RPMI7951 (cell line): ENCODE measurements at places on chromosomes 5 and 9.

- DNase-seq = peak; percentile 65
Measured at GRCh38 chr5:113508756-113509155, 4.7 kb upstream of the YTHDC2 start.

DNA sequence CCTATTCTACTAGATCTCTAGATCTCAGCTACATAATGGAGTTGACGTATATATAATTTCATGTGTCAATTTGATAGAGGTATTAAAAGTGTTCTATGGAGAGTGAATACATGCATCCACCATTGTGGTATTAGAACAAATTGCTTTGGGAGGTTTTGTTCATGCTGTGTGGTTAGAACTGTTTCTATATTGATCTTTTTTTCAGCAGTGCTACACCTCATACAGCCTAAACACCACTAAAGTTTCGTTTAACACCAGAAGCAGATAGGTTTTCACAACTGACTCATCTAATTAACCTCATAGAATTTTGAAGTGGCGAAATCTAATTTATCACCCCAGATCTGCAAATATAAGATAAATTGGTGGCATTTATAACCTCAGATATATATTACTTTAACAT lies 269.4 kb upstream of the SEMA6A start:
- no peak for DNase-seq

DNA sequence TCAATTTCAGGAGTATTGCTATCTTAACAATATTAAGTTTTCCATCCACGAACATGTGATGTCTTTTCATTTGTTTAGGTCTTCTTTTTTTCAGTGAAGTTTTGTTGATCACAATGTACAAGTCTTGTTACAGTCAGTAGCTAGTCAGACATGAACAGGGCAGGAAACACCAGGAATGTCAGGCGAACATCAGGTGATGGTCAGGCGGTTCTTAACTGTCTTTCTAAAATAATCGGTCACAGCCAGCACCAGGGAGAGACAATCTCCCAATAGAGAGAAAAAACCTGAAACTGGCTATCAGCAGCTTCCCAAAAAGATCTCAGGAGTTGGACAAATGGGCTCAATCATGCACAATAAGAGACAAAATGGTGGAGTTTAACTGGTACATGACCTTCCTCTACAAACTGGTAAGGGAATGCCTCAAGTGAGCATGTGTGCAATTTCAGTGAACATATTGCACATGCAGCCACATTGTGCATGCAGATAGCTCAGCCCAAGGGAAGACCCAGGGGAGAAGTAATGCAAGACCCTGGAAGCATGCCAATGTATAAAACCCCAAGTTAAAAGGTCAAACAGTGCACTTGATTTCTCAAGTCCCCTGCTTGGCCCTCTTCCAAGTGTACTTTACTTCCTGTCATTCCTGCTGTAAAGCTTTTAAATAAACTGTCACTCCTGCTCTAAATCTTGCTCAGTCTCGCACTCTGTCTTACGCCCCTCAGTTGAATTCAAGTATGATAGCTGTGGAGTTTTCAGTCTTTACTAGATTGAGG lies 176.1 kb upstream of the RASEF start:
- no peak for DNase-seq

GRCh38 chr9:71984831-71985281 lies 73.4 kb downstream of the C9orf85 start:
- DNase-seq = no peak

DNA sequence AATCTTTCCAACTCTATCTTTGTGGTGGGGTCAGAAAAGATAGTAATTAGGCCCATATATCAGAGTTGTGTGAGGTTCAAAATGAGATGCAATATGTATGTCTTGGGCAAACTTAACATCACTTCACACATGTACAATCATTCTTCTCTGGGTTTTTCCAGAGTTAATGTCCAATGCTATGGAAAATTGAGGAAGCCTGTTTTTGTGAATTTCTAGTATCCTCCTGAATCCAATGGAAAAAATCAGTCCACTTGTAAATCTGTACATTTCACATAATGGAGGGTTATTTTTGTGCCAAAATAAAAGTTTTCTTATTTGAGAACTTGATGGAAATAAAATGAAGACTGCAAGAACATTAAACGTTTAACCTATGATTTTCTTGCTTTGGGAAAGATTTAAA lies 155.6 kb upstream of the SEMA6A start:
- DNase-seq = no peak

DNA sequence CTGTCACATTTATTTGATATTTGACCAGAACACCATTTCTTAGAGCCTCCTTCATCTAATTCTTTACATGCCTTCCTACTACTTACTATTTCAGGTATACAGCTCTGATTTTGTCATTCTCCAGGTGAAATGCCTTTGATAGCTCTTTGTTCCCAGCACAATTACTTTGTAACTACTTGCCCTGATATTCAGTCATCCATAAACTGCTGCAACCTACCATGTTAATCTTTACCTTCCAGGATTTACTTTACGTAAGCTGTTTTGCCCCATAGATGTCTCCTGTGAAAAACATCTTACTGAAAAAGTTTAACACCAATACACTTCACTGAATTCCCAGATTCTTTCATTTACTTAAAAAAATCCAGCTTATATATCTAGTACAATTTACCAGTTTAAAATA lies 443.8 kb upstream of the CYLC2 start:
- DNase-seq = no peak

DNA sequence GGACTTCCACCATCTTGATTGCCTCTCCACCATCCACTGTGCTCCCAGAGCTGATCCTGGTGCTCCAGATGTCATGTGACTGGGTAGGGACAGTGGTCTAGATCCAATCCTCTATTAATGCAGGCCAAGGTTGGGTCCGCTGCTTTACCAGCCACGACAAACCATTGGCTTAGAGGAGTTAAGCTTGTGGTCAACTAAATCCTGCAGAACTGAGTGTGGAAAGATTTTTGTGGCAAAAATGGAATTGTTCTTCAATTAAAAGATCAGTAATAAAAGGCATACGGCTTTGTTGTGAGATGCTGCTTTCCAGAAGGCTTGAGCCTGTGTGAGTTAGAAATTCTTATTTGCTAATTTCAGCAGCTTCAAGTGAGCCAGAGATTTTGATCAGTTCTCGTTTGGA lies 30.7 kb downstream of the SLC1A3 start:
- DNase-seq = no peak
